ENCODE measurements at places on chromosomes 1 and 21.

DNA sequence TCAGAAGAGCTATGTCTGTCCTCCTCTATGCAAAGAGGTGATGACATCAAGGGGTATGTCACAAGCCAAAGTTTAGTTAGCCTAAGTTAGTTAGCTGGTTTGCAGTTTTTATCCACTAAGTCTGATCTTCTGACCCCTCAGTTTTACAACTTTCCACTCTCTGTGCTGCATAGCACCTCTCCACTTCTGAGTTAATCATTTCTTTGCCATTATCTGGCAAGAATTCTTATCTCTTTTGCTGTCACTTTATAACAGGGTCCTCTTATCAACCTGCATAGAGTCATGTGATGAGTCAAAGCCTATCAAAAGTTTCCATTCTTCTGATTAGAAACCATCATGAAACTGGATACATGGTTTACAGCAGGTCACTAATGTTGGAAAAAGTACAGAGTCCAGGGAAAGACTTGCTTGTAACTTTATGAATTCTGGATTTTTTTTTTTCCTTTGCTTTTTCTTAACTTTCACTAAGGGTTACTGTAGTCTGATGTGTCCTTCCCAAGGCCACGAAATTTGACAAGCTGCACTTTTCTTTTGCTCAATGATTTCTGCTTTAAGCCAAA is at the start of gene NR5A2:
Gene NR5A2, plus strand, starts transcription at position 447 of the 560 bp plus-strand sequence. CDS start 138 bp downstream, outside the sequence.
- DNase-seq = no peak

DNA sequence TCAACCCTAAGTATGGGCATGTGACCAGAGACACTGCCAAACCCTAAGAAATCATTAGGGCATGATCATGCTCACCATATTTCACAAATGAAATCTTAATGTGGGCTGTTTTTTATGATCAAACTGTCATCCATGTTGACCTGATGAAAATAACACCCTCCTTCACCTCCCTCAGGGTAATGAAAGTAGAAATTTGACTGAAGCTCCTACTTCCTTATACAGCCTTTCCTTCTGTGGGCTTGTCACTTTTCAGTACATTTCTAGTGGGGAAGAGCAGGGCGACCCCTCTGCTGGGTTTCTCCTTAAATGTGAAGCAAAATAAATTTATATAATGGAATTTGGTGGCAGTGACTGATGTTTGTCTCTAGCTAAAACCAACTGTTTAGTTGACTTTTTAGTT is 25.9 kb downstream of the IVNS1ABP start:
- DNase-seq = no peak

- DNase-seq = no peak
These were observed 89.1 kb downstream of the RHOU start for GRCh38 chr1:228824366-228824765.

DNA sequence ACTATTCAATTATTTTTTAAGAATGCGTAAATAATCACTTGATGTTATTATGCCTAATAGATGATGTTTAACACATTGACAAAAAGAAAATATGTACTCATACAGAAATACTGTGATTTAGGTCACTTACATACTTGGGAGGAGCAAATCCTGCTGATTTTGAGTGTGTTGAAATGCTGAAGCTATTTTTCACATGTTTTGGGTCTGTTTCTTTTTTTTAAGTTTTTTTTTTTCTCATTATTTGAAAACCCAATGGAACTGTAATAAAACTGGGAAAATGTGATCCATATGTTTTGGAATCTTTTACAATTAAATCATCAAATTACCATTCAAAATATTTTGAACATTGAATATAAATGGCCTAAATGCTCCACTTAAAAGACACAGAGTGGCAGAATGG is 366.2 kb upstream of the ADAMTS5 start:
- DNase-seq = no peak

DNA sequence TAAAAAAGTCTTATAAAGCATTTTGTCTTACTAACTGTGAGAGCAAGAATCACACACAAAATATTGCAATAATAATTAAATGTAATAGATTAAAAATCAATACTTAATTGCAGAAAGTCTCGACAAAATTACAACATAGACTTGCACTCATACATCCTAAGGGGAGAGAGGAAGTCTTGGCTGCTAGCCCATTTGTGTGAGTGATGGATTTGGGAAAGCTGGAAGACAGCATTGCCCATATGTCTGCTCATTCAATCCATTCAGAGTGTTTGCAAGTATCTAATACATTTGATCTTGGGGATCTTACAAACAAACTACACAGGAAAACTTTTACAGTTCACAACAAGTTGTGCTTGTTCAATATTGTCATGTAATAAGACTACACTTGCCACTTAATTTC is 140.5 kb downstream of the COL11A1 start:
- DNase-seq = no peak

DNA sequence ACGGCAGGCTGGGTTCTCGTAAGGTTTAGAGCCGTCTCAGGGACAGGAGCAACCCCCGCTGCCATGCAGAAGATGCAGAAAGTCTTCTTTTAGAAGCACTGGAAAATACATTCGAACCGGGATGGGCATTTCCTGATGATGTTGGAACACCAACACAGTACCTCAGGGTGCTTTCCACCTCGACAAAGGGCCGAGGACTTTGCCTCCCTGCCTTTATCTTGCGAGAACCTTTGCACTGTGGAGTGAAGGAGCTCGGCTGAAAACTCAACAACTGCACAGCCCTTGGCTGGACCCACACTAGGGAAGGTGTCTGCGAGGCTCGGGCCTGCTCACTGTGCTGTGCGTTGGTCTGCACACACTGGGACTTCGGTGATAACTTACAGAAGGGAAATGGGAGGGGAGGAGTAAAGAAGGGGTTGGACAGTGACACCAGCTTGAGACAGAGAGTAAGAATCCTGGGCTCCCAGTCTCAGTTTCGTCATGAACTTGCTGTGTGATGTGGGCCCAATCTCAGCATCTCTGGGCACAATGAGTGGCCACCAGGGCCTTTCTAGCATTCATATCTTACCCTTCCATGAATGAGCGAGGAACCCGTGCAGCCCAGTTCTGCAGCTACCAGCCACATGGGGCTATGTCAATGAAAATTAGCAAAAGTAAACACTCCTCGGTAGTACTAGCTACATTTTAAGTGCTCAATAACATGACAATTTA is 18.2 kb downstream of the RCAN1 start:
- no peak for DNase-seq

DNA sequence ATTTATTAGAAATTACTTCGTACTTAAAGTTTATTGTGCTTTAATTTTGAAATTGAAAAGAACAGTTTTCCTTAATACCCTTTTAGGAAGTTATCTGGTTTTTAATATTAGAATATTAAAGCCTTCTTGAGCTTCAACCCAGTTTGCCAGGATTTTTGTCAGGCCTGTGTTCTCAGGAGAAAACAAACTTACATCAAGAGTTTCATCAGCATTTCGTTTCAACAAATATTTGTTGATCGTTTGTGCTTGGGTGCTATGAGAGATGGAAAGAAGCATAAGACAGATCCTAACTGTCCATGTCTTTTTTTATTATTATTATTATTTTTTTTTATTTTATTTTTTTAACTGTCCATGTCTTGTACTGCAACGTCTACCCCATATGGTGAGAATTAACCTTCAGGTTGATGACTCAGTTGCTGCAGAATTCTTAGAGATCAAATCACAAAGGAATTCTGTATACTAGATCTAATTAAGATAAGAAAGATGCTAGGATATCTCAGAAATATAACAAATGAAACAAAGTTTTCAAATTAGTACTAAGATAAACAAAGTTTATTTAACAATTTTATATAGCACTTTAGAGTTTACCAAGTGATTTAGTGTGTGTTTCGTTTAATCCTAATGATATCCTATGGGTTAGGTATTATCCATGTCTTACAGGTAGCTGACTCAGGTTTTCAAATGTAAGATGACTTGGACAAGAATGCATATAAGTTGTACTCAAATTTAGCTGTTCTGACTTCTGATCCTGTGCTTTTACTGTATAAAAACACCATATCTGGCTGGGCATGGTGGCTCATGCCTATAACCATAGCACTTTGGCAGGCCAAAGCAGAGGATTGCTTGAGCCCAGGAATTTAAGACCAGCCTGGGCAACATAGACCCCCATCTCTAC is 14.3 kb downstream of the FBXO28 start:
- DNase-seq = no peak

- no peak for DNase-seq
These were observed 12.9 kb downstream of the ADPRS start for GRCh38 chr1:36101546-36101945.

GRCh38 chr21:33125680-33126375 is 55.9 kb downstream of the OLIG1 start:
- DNase-seq = no peak

All from SIG-M5 (cell line).